ENCODE measurements at places on chromosomes 6 and 20.

DNA sequence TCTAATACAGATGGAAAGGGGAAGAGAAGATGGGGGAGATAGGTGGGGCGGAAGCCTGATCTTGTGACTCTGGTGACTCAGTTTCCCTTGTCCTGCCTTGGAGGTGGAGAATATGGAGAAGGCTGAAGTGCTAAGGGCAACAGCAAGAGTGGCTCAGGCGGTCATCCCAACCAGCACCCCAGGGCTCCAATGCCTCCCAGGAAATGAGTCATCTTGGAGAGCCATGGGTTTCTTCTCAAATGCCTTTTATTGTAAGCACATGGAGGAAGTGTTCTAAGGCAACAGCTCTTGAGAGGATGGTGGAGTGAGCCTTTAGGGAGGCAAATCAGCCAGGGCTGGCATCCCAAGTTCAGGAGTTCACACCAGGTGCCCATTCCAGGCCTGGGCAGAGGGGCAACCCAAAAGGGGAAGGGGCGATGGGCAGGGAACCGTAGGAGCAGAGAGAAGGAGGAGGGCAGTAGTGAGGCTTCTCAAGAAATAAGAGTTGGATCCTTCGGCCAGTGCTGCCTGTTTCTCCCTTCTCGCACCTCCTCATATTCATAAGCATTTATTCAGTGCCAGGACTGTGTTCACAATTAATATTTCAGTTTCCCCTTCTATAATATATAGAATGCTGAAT lies 13.2 kb upstream of the AHCY start:
- no peak for DNase-seq

GRCh38 chr20:46948081-46948480 lies 53.4 kb downstream of the EYA2 start:
- DNase-seq: no peak

- no peak for DNase-seq
These were observed 44.9 kb downstream of the PNLDC1 start for GRCh38 chr6:159844737-159845645.

DNA sequence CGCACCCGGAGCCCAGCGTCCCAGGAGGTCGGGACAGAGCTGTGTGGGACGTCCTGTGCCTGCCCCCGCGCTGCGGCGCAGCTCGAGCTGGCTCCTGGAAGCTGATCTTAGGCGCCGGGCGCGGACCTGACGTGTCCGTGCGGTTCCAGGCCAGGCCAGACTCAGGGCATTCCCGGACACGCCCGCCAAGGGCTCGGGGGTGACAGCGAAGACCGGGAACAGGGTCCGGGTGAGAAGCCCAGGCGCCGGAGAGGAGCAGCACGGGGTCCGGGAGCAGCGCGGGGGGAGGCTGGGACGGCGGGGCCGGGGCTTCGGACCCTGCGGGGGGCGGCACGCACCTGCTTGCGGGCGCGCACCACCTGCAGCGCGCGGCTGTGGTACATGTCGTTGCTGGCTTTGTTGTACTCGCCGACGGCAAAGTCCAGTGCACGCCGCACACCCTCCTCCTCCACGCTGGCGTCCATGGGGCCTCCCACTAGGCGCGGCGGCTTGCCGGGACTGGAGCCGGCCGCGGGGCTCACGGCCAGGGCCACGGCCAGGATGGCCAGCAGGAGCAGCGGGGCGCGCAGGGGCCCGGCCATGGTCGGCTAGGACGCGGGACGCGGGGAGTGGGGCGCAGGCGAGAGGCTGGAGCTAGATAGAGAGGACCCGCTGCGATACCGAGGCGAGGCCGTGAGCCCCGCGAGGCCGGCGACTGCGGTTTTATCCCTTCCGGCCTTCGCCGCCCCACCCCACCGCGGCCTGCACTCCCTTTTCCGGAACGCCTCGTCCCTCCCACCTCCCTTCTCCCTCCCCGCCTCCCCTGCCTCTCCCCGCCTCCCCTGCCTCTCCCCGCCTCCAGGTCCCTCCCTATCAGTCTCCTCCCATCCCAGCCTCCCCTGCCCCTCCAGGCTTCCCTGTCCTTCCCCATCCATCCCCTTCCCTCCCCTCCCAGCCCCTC lies at the start of gene CST3:
CST3 (minus strand) TSS at position 674 of the 940 bp plus-strand sequence; CDS start at position 581, 93 bp downstream.
- DNase-seq: peak; percentile 87

DNA sequence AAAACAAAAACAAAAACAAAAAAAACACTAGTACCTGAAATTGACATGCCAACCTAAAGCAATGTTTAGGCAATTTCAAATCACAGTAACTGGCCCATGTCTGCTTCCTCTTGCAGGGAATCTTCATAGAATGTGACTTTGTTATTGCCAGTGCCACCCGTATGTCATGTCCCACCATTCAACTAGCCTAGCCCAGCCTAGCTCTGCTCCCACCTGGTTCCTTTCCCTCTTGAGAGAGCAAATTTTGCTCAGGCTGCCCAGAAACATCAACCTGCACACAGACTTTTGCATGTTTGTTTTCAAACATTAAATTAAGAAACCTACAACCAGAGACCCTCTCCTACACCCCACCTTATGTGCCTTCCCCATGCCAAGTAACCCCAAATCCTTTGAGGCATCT lies 124.8 kb upstream of the SLC2A12 start:
- no peak for DNase-seq

DNA sequence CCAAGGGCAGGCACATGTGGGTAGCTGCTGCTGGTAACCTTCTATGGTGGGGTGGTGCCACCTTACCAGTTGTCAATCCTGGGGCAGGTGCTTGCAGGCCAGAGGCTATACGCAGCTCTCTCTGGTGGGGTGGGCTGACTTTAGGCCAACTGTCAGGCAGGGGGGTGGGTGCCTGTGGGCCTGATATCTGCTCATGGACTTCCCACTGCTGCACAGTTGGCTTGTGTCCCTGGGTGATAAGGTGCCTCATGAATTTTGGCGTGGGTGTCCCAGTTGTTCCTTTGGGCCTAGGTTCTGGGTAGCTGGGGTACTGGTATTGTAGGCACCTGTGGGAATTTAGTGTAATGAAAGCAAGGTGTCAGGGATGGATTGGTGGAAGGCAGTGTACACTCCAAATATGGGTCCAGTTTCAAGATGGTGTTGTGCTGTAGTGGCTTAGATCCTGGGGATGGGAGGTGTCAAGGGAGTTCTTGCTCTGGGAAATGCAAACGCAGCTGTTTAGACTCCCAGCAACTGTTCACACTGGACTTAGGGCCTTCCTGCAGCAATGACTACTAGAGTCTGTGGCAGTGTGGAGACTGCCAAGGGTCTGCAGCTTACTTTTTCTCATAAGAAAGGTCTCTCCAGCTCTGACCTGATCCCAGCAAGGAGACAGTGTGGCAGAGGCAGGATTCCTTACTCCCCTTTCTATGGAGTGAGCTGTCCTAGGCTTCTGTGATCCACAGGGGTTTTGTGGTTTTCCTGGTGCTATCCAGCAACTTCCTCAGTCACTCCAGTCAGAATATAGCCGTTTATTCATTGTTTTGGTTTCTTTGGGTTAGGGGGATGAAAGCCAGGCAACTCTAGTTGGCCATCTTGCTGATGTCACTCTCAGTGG lies 128.2 kb downstream of the CRYBG1 start:
- DNase-seq: no peak

DNA sequence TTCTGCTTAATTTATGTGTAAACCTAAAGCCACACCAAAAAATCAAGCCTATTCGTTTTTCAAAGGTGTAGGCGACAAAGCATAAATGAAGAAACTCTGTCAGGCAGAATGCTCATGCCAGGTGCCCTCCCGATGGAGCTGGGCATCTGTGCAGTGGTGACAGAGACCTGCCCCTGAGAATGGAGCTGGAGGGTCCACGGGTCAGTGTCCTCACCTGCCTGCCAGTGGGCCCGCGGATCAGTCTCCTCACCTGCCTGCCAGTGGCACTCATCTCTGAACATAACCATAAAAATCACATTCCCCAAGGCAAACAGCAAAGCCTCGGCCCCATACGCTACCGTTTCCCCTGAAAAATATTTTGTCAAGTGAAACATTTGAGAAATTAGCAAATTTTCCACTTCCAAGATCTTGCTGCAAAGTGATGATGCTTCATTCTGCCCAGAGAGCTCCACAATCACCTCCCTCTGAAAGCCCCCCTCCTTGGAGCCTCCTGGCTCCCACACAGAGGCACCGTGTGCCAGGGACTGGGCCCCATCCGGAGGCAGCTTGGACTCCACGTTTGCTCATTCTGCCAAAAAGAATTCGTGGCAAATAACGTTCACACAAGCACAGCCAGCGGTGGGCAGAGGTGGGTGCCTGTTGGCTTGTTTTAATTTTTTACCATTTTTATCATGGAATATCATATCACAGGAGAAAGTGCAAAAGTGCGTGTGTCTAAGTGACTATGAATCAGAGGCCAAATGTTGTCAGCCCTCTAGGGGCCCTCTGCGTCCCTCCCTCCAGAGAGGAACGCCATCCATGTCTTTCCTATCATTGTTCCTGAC lies 88.8 kb downstream of the YTHDF1 start:
- no peak for DNase-seq

GRCh38 chr6:53048431-53049195 lies 16.6 kb upstream of the FBXO9 start:
- peak; percentile 38 for DNase-seq

- DNase-seq: peak; percentile 73
These were observed 85.2 kb upstream of the PHACTR3 start for GRCh38 chr20:59518881-59519706.

DNA sequence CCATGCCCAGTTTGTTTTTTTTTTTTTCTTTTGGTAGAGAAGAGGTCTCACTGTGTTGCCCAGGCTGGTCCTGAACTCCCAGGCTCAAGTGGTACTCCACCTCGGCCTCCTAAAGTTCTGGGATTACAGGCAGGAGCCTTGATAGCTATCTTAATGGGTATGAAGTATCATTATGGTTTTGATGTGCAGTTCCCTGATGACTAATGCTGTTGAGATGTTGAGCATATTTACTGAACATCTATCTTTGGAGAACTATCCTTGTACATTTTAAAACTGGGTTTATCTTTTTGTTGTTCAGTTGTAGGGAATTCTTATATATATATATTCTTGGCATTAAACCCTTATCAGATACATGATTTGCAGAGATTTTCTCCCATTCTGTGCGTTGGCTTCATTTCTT lies 21.4 kb upstream of the MYL9 start:
- DNase-seq: no peak

DNA sequence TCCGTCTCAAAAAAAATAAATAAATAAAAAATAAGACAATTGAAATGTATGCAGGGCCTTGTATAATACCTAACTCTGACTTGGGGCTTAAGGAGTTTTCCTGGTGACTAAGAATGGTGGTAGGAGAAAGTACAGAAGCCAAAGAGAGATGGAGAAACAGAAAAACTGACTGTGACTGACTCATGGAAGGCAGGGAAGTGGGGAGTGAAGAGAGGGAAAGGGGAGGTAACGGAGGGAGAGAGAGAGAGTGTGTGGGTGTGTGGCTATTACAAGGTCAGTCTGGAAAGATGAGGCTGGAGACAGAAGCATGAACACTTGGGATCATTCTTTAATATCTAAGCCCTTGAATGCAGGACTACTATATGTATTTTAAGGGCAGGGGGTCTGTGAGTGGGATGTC lies 38.5 kb downstream of the SNRNP48 start:
- no peak for DNase-seq

DNA sequence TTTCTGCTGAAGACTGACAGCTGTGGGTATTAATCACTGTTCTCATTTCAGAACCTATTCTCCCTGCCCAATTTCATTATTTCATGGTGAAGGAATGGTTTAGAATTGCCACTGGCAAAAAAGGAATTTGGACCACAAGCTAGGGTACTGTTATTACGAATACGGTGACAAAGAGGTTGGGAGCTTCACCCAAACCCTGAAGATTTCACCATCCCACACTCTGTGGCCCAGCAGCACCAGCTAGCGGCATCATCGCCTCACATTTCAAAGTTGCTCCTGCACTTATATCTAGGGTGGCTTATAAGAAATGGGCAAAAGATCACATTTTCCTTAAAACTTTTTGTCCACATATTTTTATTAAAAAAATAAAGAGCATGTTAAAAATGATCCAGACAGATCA lies 236.1 kb downstream of the SYNDIG1 start:
- DNase-seq: no peak

GRCh38 chr6:43766500-43766853 lies 3.5 kb upstream of the VEGFA start:
- no peak for DNase-seq

- DNase-seq: peak; percentile 99
These were observed 60.6 kb downstream of the FOXA2 start for GRCh38 chr20:22523499-22524392.

GRCh38 chr6:80331522-80331921 lies 225.1 kb downstream of the BCKDHB start:
- no peak for DNase-seq

GRCh38 chr6:129865013-129865412 lies 3.9 kb upstream of the TMEM244 start:
- DNase-seq: peak; percentile 13

DNA sequence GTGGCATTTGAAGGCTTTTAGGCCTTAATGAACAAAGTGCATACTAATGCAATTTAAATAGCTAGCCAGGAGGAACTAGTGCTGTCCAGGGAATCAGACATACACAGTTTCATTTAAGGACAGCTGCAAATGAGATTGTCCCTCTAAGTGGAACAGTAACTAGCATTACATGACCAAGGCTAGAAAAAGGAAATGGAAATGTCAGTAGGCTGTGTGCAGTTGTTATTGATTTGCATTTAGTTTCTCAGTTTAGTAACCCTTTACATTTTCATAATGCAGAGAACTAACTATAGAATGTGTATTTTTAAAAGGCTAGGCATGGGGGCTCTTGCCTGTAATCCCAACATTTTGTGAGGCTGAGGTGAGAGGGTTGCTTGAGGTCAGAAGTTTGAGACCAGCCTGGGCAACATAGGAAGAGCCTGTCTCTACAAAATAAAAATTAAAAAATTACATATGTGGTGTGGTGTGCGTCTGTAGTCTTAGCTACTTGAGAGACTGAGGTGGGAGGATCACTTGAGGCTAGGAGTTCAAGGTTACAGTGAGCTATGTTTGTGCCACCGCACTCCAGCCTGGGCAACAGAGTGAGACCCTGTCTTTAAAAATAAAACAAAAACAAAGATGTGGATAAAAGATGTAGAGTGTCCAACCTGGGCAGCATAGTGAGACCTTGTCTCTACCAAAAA lies 468.0 kb downstream of the UTRN start:
- no peak for DNase-seq

- no peak for DNase-seq
These were observed 24.2 kb upstream of the LAMP5 start for GRCh38 chr20:9490161-9490560.

GRCh38 chr6:35445691-35446090 lies 6.4 kb upstream of the FANCE start:
- no peak for DNase-seq

DNA sequence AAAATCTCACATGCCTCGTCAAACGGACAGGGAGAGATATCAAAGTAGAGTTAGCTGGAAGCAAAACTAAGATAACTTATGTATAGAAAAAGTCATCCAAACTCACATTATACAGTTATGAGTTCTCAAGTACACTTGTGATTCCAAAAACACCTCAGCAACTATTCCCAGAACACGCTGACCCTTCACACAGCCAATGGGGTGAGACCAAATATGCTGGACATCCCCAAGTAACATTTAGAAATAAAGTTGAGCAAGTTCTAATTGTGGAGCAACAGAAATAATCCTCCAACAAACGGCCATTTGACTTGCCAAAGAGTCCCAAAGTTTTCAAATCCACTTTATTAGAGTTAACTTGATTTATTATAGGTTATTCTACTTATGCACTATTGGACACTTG lies 52.4 kb downstream of the LY86 start:
- no peak for DNase-seq
